ENCODE measurements at places on chromosomes 16 and 17.

DNA sequence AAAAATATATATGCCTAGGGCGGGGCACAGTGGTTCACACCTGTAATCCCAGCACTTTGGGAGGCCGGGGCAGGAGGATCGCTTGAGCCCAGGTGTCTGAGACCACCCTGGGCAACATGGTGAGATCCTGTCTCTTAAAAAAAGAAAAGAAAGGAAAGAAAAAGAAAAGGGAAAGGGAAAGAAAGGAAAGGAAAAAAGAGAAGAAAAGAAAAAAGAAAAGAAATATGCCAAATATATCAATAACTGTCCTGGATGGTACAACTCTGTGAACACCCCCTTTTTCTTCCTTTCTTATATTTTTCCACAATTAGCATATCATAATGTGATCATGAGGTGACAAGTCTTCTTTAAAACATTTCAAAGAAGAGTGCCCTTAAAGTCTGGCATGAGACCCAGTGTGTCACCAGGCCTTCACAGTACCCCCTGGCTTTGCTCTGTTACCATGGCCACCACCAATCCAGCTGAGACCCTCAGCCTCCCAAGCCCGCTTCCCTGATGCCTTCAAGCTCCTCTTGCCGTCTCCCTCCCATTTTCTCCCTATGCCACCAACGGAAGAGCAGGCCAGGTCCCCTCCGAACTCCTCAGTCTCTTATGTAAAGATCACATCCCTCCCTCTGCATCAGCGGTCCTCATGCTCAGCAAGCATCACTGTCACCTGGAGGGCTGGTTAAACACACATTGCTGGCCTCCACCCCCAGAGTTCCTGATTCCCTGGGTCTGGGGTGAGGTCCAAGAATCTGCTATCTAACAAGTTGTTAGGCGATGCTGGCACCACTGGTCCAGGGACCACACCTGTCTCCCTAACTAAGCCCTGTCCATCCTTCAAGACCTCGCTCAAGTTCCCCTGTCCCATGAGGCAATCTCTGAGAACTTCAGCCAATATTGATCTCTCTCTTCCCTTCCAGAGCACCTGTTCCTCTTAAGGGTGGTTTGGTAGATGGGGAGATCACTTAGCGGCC lies 44.5 kb downstream of the CUEDC1 start:
- no peak for DNase-seq

- no peak for DNase-seq
Observed at GRCh38 chr17:72878975-72879660, 213.4 kb downstream of the SLC39A11 start.

DNA sequence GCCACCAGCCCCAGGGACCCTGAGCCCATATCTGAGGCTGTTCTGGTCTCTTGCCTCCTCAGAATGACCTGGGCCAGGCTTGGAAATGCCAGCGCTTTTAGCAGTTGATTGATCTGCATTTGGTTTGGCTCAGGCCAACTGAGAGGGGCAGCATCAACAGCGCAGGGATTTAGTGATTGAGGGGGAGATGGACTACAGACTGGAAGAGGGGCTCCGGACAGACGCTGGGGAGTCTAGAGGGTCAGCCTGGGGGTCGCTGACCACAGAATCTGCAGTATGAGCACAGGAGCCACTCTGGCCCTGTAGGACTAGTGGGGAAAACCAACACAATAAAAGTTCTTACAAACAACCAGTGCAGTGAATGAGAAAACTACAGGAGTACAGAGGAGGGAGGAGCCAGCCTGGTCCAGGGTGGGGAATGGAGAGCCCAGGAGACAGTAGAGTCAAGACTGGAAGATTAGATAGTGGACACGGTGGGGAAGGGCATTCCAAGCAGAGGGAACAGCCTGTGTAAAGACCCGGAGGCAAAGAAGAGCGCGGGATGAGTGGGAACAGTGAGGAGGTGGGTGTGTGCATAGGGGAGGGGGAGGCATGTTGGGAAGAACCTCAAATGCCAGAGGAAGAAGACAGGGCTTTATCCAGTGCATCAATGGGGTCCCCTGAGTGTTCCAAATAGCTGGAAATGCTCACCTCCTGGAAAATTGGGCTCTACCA lies 128.9 kb downstream of the MRM1 start:
- DNase-seq, result no peak

DNA sequence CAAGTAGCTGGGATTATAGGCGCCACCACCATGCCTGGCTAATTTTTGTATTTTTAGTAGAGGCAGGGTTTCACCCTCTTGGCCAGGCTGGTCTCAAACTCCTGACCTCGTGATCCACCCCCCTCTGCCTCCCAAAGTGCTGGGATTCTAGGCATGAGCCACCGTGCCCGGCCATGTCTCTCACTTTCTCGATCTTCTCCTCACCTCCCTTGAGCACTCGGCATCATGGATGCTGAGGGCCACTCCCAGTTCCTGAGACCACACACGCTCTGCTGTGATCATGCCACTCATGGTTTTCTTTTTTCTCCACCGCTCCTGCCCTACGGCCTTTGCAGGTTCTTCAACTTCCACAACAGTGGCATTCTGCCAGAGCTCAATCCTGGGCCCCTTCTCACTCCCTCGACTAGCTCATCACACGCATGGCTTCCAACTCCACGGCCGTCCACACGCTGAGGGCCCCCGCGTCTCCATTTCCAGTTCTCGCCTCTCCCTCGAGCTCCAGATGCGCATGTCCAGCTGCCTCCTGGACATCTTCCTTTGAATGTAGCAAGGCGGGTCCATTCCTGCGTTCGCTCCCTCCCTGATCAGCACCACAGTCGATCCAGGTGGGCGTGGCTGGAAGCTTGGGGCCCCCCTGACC lies 5.5 kb upstream of the NCBP3 start:
- no peak for DNase-seq

DNA sequence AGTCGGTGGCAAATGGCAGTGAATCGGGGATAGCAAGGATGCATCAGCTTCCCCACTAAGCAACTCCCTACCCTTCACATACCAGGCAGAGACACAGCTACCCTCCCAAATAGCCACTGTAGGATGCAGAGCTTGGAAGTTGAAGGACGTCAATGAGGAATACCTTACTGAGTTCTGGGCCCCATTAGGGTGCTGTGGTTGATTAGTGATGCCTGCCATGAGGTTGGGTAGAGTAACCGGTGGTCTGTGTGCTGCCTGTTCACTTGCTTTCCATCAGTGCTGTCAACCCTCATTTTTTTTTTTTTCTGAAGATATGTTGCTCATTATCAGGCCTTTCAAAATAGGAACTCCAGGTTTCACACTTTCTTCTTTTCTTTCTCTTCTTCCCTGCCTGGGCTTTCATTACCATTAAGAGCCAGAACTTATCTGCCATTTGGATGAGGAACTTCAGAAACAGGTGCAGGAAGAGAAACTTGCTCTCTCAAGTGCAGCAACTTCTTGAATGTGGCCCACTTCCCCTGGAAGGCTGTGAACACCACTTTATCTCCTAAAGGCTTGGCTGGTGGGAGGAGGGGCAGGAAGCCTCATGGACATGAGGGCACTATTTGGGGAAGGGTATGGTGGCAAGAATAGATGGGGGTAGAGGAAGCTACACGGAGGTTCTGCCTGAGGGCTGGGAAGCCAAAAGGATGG lies 183.5 kb downstream of the NTN1 start:
- no peak for DNase-seq

DNA sequence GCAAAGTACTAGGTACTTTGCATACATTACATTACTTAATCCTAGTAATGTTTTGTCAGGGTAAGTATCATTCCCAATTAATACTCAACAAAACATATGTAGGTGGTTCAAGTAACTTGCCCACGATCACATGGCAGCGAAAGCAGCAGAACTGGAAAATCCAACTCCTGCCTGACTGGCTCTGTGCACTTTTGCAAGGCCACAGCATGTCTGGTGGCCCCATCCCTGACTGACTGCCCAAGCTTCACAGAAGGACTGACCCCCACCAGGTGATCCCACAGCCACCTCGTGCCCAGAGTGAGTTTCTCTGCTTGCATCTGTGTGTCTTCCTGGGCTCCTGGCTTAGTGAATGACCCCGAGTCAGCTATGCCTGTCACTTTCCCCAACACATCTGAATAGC lies 11.4 kb downstream of the CNP start:
- no peak for DNase-seq

GRCh38 chr17:5699814-5700213 lies 115.5 kb upstream of the NLRP1 start:
- DNase-seq, result no peak

GRCh38 chr17:69851736-69852135 lies 223.3 kb upstream of the KCNJ16 start:
- no peak for DNase-seq

- no peak for DNase-seq
Observed at GRCh38 chr17:48348352-48348751, 81.7 kb downstream of the SKAP1 start.

GRCh38 chr16:73874324-73874723 lies 422.3 kb upstream of the PSMD7 start:
- DNase-seq, result no peak

- DNase-seq, result no peak
Observed at GRCh38 chr17:6638046-6638908, 2.2 kb downstream of the KIAA0753 start.

DNA sequence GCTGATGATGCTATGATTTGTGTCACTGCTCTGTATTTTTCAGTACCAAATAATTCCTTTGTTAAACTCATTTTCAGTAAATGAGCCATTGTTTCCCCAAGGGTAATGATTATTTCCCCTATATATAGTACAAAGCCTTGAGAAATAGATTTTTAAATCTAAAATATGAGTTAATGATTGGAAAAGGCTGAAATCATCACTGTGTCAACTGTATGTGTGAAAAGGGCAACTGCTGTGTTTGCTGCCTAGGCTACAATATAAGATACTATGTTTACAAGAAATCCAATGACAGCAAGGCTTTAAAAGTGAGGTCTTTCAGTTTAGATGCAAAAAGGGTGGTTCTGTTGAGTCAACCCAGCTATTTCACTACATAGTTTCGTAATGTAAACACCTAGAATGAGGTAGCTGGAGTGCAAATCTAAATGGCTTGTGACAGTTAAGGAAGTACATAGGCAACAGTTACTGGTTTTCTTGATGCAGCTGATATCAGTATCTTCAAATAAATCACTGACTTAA lies 15.3 kb downstream of the NLK start:
- no peak for DNase-seq

DNA sequence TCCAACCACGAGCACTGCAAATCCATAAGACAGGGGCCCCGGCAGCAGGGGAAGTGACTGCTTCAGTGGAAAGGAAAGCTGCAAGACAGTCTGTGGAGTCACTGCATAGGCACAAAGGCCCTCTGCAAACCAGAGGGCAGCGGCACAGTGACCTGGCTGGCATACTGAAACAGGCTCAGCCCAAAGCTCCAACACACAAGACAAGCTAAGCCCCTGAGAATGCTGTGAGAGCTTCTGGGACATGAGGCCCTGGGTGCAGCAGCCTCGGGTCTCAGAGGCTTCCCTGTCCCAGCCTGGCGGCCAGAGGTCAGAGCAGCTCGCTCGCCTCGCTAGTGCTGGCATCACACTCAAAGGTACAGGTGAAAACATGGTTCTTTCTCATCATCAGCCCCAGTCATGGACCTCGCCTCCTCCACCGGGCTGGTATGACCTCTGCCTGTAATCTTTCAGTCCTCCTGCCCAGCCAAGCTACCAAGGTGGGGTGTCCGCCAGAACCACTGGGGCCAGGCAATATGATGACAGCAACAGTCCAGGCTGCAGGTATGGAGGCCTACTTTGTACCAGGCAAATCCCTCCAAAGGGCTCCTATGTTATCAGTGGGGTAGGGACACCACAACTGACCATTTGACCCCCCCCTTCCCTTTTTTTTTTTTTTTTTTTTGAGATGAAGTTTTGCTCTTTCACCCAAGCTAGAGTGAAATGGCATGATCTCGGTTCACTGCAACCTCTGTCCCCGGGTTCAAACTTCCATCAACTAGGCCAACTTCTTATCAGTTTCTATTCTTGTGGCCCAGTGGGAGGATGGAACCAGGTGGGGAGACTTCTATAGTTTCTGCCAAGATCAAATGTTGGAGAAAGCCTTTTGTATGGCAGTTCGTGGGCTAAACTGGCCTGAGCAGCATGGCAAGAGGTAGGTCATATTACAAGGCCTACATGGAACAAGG lies 19.2 kb downstream of the ST3GAL2 start:
- no peak for DNase-seq

- no peak for DNase-seq
Observed at GRCh38 chr16:64974381-64974780, 147.5 kb downstream of the CDH11 start.

DNA sequence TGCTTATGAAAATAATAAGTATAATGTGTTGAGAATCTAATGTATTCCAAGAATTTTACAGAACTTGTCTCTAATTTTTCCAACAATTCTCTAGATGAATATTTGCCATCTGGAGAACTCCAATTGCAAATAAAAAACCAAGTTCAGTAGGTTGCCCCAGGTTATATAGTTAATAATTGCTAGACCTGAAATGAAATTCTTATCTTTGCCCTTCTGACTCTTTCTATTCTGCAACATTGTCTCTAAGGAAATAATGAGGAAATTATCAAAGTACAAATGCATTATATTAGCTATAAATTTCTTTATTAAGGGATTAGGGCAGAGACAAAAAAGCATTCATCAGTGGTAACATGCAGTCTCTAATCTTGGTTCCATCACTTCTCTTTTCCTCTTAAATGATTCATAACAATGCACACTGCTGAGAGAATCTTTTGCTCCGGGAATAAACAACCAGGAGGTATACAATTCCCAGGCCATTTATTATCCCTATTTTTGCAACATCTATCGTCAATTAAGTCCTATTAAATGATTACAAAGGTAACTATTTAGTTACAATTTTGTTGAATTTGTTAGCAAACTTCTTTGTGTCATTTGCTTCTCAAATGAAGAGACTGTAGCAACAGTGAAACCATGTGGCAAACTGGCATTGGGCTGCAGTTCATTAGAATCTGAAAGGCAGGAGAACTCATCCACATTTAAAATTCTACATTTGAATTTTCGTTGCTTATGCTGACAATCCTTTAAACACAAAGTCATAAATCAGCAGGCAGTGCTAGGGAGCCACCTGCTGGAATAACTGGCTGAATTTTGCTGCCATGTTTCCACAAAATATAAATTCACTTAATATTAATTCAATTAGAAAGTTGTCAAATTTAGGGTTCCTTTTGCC lies 349.6 kb downstream of the KIF2B start:
- no peak for DNase-seq

- DNase-seq, result no peak
Observed at GRCh38 chr17:12839042-12839441, 49.7 kb downstream of the ARHGAP44 start.

DNA sequence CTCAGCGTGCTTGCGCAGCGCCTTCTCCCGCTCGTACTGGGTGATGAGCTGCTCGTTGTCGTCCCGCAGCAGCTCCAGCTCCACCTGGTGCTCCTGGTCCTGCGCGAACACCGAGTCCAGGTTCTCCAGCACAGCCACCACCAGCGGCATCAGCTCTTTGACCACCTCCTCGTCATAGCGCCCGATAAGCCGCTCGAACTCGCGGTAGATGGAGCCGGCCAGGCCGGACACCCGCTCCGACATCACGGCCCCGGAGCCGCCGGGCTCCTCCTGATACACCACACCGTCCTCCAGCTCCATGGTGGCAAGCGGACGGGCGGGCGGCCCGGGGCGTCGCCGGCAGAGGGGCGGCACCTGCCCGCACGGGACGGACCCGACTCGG lies 320 bp downstream of the SPAG9 start:
- DNase-seq, result no peak
